Stimulated activated CD4-positive, alpha-beta T cell treated with anti-CD3 and anti-CD28 coated beads, Interleukin-4, amount 100 ng/mL, for 1 hour (primary cell): ENCODE measurements at places on chromosomes 13 and 19.

DNA sequence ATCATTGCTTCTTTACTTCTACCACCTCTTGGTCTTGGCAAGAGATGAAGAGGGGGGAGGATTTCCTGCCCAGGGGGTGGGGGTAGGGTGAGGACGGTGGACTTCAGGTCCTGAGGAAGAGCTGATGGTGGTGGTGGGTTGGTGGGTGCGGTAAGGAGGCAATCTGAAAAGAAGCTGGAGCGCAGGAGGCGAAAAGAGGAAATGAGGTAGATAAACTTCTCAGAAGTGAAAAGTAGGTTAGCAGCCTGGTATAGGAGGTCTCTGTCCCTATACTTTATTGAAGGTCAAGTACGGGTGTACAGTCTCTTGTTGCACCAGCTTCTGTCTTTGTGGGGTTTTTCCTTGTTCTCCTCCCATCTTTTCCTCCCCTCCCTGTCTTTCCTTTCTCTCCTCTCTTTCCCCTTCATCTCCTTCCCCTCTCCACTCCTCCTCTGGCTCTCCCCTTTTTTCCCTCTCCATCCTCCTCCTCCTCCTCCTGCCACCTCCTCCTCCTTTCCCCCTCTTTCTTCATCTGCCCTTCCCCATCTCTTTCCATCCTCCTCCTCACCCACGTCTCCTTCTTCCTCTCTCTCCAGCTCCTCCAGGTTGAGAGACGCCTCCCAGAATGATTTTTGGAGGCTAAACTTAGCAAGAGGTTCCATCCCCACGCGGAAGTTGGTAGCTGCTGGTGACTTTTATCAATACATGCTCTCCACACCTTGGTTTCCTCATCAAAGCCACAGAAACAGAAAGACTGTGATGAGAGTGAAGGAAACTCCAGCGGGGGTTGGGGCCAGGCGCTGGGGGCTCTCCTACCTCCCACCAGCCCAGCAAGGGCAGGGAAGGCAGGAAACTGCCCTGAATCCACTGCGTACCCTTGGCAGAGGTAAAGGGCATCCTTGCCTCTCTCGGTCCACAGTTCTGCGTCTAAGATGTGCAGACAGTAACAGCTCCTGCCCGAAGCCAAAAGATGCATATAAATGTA lies 15.3 kb downstream of the TNFSF14 start:
- peak; percentile 63 for DNase-seq

- no peak for DNase-seq
Observed at GRCh38 chr19:13053761-13054625, 48.7 kb downstream of the LYL1 start.

DNA sequence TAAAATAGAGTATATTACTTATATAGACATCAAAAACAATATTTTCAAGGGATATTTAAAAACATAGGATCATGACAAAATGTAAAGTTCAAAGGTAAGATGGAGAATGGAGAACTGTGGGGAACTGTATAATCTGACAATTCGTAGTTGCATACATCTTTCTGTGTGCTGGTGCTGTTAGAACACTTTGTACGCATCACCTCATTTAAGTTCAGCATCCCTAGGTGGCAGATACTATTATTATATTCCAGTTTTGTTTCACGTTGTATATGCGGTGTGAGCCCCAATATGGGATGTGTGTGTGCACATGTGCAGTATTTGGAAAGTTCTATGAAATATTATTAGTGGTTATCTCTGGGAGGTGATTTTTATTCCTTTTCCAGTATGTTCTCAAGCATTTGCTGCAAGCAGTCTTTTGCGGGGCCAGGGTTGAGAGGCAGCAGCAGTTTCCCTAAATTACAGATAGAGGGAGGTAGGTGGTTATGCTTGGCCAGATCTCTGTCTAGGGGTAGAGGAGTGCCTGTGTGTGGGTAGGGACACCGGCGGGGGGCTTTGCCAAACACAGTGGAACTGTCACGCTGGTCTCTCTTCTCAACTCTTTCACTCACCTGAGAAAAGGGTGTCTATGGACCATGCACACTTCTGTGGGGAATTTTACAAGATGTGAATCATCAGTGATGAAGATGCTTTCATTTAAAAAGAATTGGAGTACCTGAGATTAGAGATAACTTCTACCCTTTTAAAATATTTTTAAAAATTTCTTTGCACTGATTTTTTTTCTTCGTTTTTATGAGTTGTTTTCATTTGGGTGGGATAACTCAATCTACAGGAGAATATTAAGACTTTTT lies 55.6 kb upstream of the ALOX5AP start:
- peak; percentile 15 for DNase-seq

DNA sequence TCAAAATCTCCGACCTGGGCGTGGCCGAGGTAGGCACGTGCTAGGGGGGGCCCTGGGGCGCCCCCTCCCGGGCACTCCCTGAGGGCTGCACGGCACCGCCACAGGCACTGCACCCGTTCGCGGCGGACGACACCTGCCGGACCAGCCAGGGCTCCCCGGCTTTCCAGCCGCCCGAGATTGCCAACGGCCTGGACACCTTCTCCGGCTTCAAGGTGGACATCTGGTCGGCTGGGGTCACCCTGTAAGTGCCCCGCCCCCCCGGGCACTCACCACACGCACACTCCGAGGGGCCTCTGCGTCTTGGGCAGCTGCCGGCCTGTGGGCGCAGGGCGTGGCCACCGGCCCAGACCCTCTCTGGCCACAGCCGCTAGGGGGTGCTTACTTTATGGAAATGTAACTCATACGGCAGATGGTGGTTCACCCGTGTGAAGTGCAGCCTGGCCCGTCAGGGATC lies 14.9 kb downstream of the STK11 start:
- DNase-seq = no peak

DNA sequence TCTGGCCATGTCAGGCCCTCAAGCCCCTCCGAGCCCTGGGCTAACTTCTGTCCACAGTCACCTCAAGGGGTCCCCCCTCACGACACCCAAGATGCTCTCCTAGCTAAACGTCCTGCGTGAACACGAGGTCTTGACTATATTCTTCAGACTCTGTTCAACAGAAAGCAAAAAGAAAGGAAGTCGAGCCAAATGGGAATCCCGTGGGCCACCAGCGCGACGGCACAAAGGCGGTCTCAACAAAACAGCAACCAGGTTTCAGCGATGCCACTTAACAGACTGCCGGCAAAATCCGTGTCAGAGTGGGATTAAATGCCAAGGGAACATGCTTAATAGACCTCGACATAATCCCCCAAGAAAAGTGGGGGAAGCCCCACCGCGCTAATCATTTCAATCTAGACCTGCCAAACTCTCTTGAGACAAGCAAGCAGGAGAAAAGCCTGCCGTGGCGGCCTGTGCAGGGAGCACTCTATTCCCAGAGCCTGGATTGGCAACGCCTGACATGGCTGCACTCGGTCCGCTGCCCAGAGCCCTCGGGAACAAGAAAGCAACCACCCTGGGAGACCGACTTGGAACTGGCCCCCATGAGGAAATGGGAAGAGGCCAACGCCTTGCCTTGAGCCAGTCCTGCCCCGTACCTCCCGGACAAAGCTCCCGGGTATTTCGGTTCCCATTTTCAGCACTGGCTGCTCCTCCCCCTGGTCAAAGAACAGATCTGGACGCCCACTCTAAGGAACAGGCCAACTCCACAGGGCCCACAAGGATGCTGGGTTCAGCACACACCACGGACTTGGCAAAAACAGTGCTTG lies 16.0 kb downstream of the ZC3H4 start:
- DNase-seq = no peak

DNA sequence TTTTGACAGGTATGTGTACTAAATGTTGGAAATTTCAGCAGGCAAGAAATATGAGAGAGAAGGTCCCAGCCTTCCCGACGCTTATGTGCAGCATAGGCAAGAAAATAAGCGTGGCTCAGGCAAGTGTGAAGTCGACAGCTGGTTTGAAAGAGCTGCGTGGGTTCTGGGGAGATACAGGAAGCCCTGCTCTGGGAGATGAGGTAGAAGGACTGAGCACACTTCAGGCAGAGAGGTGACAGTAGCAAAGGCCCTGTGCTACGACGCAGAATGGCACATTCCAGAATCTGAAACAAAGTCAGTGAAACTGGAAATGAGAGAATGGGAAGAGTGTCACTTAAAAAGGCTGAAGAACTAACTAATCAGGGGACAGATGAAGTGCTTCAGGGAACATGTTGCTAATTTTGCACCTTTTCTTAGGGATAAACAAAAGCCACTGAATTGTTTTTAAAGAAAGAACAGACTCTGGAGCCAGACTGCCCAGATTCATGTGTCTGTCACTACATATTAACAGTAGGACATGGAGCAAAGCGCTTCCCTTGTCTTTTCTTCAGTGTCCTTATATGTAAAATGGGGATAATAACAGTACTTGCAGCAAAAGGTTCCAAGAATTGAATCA lies 160.1 kb downstream of the SPRY2 start:
- DNase-seq = no peak

GRCh38 chr19:43682824-43683661 lies 13.1 kb upstream of the PLAUR start:
- no peak for DNase-seq

GRCh38 chr13:112903606-112904195 lies 65.3 kb upstream of the MCF2L start:
- no peak for DNase-seq

GRCh38 chr13:43687038-43687437 lies 99.7 kb downstream of the ENOX1 start:
- no peak for DNase-seq
